ENCODE measurements at places on chromosomes 2 and 18.

GRCh38 chr18:79613186-79613931 is 66.2 kb upstream of the CTDP1 start:
- DNase-seq = no peak

DNA sequence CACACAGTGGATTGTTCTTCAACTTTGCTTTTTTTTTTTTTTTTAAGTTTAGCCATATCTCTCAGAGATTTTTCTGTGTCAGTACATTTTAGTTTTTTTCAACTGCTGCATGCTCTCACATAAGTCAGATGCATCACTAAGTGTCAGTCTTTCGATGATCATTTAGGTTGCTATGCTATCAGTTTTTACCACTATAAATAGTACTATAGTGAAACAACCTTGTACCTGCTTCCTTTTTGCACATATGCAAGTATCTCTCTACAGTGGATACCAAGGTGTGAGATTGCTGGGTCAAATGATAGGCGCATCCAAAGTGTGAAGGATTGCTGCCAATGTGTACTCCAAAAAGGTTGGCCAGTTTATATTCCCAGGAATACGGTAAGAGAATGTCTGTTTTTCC is 33.5 kb upstream of the MAP4K3 start:
- no peak for DNase-seq

GRCh38 chr18:41982942-41983660 is 28.1 kb downstream of the PIK3C3 start:
- DNase-seq = no peak

DNA sequence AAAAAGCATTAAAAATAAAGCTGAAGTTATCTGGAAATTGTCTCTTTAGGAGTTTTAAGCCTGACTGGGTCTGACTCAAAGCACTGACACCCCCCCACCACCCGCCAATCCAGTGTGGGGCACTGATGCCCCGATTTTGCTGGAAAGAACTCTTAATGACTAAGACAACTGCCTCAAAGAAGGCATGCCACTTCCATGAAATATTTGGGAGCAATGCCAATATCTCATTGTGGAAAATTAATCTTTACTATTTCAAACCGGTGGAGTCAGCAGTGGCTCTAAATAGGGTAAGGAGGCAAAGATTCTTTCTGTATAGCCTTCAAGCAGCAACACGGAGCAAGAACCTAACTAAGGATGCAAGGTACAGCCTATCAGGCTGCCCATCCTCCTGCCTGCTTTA is 4.5 kb downstream of the FKBP7 start:
- DNase-seq = no peak

GRCh38 chr2:237935740-237936452 is 30.9 kb upstream of the UBE2F start:
- no peak for DNase-seq

GRCh38 chr2:181955010-181955409 is 30.6 kb upstream of the PPP1R1C start:
- DNase-seq = no peak
